ENCODE measurements at places on chromosomes 12 and 14.

- no peak for DNase-seq
Measured at GRCh38 chr14:60090864-60091519, 731 bp upstream of the PCNX4 start.

GRCh38 chr12:74365178-74365964, 172.3 kb upstream of the ATXN7L3B start:
- DNase-seq: no peak

DNA sequence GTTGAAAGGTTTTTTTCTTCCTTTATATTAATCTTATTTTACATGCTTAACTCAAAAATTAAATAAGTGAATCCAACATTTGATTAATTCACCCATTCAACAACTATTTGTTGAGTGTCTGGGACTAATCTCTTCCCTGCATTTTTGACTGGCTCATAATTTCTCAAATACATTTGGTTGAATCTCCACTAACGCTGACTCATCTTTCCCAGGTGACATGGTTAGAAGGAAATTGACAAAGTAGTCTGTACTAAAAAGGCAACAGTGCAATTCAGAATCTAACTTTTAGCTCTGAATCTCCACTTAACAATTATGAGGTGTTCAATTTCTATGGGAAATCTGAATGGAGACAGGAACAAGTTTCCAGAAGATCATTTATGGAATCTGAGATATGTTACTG, 88.9 kb downstream of the LIN7A start:
- DNase-seq: no peak

DNA sequence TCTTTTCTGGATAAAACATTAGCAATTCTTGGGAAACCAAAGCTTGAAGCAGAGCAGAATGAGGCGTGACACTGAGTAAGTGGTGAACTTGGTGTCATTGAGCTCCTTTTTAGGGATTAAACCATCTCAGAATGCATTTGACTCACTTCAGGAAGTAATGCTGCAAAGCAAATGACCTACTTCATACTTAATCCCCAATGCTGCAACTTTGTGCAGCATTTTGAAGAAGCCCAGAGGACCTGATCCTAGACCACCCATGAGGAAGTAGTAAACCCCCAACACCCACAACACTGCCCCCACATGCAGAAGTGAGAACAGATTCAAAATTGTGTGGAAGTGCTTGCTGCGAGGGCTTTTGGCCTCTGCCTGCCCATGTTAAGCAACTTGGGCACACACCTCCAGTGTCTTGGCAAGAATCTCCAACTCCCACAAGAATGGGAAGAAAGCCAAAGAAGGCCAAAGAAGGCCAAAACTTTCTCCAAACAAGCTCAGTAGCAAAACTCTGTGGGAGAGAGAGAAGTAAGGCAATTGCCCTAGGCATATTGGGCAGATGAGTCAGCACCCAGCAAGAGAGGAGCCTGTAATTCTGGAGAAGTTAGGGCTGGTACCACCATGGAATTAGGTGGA, 69.2 kb upstream of the ETV6 start:
- DNase-seq: no peak

DNA sequence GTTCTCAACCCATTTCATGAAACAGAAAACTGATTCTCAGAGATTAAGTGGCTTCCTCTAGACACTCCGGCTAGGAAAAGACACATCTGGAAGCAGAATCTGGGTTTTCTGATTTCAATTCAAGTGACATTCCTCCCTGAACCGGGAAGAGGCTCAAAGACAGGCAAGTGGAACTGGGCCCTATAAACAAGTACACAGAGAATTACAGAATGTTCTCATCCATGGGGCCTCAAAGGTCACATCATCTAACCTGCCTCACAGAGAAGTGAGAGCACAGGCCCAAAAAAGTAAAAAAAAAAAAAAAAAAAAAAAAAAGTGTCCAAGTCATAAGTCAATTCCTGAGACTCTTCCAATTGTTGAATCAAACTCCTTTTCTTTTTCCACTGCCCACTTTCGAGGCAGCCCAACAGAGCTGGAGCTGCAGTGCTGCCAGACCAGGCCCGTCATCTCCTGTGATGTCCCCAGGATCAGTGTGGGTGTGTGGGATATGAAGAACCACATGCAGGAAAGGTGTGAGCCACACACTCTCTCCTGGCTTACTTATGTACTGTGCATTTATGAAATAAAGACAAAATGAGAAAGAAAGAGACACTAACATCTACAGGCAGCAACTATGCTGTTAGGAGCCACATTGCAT, 2.8 kb upstream of the KRT1 start:
- DNase-seq: no peak

GRCh38 chr12:130498589-130499385, 161.1 kb downstream of the PIWIL1 start:
- no peak for DNase-seq

DNA sequence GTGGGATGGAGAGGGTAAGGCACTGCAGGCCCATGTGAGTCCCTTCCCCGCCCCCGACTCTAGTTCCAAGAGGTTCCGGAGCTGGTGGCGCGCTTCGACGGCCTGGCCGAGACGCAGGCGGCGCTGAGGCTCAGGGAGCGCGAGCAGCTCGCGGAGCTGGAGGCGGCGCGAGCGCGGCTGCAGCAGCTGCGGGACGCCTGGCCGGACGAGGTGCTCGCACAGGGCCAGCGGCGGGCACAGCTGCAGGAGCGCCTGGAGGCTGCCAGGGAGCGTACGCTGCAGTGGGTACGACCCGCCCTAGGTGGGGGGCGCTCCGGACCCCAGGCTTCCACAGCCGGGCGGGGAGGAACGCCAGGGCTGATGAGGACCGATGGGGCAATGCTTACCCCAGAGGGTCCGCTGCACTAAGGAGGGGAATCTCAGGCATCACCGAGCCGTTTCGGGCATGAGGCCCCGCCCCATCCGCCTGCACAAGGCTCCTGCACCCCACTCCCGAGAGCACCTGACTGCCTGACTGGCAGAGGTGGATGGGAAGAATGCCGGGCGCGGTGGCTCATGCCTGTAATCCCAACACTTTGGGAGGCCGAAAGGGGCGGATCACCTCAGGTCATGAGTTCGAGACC, 4.9 kb downstream of the CFAP73 start:
- DNase-seq: no peak

GRCh38 chr14:20609215-20610001, 18.2 kb upstream of the RNASE12 start:
- DNase-seq: peak; percentile 69

GRCh38 chr14:94523265-94523664, 14.0 kb upstream of the SERPINA12 start:
- DNase-seq: no peak

Data from CD4-positive, alpha-beta T cell treated with Interleukin-15 for 1 hour (primary cell).